Kidney (tissue), 22 donors: ENCODE measurements at places on chromosomes 7 and 10. TPM values are rescaled to one million over a fixed set of nuclear protein-coding genes. Genes with fewer than 3 reads are reported as not detected.

DNA sequence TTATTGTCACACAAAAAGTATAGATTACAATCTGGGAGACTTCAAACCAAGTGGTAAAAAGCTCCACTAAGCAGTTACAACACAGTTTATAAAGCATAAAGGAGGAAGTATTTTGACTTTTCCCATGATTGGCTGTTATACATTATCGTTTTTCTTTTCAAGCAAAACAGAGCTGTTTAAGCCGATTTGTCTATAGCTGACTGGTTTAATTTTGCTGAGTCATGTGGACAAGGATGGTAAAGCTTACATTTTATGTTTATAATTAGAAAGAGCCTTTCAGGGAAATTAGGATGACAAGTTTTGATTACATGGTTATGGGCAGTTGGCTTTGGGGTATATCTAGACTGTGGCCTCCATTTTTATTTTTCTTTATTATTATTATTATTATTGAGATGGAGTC is 152.5 kb upstream of the STK17A start:
- DNase-seq = no peak

- no peak for DNase-seq
Measured at GRCh38 chr10:6313111-6313895, 110.6 kb downstream of the PFKFB3 start.

DNA sequence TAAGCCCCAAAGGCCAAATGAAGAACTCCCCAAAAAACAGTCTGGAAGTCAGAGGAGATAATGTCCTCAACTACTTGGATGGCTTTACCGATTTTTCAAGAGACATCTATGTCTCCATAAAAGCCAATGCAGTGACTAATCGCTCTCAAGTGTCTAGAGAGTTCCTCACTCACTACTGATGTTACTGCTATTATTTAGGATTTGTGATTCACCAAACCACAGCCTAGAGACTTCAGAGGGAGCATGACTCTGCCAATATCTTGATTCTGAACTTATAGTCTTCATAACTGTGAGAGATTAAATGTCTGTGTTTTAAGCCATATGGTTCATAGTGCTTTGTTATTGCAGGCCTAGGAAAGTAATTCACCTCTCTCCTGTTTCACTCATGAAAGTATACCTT is 160.2 kb downstream of the IPMK start:
- no peak for DNase-seq

GRCh38 chr7:683526-684205 is 42.8 kb upstream of the DNAAF5 start:
- no peak for DNase-seq

GRCh38 chr10:74502963-74503608 is 323.3 kb upstream of the KAT6B start:
- DNase-seq = no peak

DNA sequence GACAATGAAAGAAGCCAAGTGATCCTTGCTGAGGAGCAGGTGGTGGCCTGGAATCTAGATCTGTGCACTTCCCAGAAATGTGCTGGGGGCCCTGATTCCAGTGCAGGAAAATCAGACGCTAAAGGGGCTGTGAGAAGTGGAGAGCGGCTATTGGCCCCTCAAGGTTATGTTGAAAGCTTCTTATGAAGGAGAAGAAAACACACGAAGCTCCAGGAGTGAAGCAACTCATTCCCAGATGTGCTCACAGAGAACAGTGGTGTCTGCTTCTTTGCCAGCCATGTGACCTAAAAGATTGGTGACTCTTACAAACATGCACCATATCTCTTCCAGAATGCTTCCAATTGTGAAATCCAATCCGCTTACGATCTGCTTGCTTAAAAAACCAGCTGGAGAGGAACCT is 679.3 kb upstream of the IGFBP3 start:
- no peak for DNase-seq

DNA sequence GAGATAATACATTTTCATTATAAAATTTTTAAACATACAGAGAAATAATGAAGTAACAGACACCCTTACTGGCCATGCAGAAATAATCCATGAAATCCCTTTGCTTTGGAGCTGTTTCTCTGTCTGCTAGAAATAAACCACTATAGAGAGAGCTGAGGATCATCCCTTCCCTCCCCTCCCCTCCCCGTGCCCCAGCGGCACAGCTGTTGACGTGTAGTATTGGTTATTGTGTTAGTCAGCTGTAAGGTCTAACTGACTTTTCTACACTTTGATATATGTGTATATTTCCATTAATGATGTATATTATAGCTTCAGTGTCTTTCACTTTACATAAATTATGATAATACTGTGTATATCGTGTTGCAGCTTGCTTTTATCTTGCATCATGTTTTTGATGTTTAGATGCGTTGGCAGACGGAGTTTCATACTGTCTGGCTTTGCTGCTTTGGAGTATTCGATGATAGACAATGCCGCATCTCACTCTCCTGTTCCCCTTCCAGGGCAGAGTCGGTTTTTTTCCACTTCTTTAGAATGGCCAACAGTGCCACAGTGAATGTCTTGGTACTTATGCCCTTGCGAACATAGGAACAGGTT is 27.4 kb upstream of the GRID1 start:
- no peak for DNase-seq

- DNase-seq = no peak
Measured at GRCh38 chr10:100520811-100521210, 1.1 kb upstream of the SEC31B start.

DNA sequence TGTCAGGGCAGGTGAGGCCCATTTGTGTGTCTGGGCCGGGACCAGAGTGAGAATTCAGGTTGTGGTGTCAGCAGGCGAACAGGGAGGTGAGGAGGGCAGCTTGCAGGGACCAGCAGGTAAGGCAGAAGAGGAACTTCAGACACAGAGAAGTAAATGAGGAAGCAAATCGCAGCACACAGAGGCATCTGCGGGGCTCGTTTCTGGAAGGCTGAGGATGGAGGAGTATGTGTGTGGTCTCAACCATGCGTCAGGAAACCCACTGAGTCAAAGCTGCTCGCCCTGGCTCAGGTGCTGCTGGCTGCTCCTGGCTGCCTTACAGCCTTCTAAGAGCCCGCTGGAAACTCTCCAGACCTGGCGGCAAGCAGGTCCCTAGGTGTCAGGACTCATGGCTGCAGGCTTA is 26.9 kb upstream of the PITRM1 start:
- DNase-seq = no peak

- no peak for DNase-seq
Measured at GRCh38 chr7:142359694-142360279, 101.9 kb upstream of the PRSS58 start.

DNA sequence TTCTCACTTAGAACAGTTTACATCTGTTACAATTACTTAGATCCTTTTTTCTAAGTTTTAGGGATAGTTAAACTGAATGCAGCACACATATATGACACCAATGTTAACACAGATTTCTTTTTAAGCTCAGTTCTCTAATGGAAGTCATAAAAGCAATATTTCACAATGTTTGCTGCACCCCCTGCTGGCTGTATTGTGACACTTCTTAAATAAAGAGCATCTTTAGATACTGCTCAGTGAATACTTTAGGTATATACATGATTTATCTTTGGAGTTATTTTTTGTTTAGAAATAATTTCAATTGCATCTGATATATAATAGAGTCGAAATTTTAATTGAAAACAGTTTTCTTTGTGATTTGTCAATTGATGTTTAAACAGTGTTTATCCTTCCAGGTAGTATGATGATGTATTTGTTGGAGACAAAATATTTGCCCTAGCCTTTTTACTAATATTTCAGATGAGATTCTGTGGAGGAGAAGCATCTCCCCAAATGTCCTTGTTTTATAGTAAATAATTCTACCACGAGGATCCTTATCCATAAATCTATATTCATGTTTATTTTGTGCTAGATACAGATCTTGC is 174.4 kb downstream of the ST7 start:
- peak; percentile 29 for DNase-seq

DNA sequence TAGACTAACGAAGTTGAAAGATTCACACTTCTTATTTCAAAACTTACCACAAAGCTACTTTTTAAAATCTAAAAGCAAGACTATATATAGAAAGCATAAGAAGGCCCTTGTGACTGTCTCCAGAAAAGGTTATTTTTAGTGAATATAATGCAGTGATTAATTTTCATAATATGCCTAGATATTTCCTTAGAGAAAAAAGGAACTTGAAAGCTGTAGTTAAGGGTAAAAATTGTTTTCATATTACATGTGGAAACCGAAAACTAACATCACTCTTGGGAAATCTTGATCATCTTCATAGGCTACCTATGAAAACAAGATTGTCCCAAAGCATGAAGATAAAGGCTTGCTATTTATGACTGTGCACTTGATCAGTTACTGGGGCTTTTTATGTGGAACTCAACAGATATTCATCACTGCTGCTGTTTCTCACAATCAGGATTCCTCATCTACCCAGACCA is 223.2 kb downstream of the SH2D4B start:
- DNase-seq = no peak

The PPP1R17 gene
- not detected for total RNA-seq

The MSMB gene
- total RNA-seq = not detected

The HMX3 gene
- total RNA-seq = not detected

The ZNF107 gene
- 8.0 TPM for total RNA-seq

The PCLO gene
- total RNA-seq = 12.0 TPM
